CD8-positive, alpha-beta memory T cell (primary cell): ENCODE measurements at places on chromosomes 16 and 17. TPM values are rescaled to one million over a fixed set of nuclear protein-coding genes. Genes with fewer than 3 reads are reported as not detected.

Gene ATP2A1
- total RNA-seq: 2.1 TPM

DNA sequence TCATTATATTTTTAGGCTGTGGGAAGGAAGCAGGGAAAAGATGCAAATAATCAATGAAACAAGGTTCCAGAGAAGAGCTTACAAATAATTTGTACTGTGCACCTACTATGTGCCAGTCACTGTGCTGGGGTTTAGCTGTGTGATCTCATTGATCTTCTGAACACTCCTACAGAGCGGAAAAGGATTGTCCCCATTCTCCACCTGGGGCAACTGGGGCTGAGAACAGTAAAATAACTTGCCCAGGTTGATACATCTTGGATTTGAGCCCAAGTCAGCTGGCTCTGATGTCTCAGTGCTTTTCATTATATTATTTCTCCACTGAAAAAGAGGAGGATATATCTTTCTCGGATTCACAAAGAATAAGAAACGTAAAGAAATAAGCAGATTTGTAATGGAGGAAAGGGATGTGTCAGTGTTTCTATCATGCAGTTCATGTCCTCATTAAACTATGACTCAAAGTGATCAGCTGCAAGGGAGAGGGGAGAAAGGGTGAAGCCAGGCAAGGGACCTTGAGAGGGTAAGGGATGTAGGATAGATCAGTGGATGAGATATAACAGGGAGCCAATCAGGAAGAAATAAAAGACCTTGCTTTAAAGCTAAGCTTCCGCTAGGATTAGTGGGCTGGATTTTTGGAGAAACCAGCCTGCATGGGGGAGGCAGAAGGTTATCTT is 143.6 kb upstream of the NOL11 start:
- no peak overlapping the region for H3K27ac ChIP-seq
- no peak overlapping the region for H3K4me3 ChIP-seq
- no peaks in the 10 kb centered on the region for H3K27me3 ChIP-seq
- H3K36me3 ChIP-seq: peaks cover 5% of the 10 kb centered on the region
- H3K4me1 ChIP-seq: no peaks in the 10 kb centered on the region

DNA sequence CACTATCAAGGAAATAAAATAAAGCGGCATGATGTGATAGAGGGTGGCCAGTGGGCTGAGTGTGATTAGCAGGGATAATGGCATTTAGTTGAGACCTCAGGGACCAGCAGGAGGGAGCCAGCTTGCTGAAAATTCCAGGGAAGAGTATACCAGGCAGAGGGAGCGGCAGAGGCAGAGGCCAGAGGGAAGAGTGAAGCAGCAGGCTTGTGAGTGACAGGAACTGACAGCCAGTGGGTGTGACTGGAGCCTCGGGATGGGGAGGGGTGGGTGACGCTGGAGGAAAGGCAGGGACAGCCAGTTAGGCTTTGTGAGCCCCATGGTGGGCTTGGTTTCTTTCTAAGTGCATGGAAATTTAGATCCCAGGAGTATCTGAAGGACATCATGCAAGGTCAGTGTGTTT is 209.7 kb upstream of the CACNG3 start:
- H3K27me3 ChIP-seq: no peaks in the 10 kb centered on the region
- peaks cover 9% of the 10 kb centered on the region for H3K4me1 ChIP-seq
- H3K4me3 ChIP-seq: no peak overlapping the region
- H3K27ac ChIP-seq: no peak overlapping the region

GRCh38 chr16:3961449-3961849 is 80.9 kb upstream of the CREBBP start:
- H3K27me3 ChIP-seq: peaks cover 5% of the 10 kb centered on the region
- peaks cover 17% of the 10 kb centered on the region for H3K4me1 ChIP-seq
- H3K27ac ChIP-seq: no peak overlapping the region
- no peak overlapping the region for H3K4me3 ChIP-seq

DNA sequence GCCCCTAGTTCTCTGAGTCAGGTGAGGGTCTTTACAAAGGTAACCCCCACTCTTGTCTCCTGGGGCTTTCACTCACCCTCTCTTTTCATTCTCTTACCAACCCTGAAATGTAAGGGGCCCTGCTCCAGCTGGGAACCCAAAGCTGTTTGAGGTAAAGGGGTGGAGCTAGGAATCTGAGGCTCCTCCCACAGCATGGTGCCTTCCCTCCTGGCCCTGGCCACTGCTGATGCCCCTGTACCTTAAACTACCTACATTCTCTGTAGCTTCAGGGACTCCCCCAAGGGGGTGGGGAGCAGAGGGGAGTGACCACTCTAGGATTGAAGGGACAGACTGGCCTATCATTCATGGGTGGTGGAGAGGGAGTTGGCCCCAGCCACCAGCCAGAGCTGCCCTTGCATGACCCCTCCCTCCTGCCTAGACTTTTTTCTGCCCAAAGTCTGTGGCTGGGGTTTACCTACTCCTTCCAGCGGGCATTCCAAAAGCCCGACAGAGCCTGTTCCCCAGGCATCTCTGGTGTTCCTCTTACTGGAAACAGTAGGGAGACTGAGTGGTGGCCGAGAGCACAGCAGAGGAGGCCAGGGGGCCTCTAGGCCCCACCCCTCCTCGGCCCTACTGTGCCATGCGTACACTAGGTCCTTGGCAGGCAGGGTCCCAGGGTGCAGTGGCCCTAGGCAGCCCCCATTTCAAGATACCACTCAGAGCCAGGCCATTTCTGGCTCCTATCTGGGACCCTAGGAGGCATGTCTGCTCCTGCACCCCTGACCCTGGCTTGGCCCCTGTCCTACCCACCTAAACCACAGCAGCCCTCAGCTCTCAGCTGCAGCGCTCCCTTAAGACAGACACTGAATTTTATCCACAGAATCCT is 9.5 kb downstream of the DOK4 start:
- H3K36me3 ChIP-seq: no peaks in the 10 kb centered on the region
- no peak overlapping the region for H3K4me3 ChIP-seq
- H3K27ac ChIP-seq: no peak overlapping the region
- H3K4me1 ChIP-seq: peaks cover 16% of the 10 kb centered on the region
- DNase-seq: no peak
- H3K27me3 ChIP-seq: no peaks in the 10 kb centered on the region

Gene C17orf50
- total RNA-seq: not detected

Gene SLC38A8
- not detected for total RNA-seq

GRCh38 chr16:67271446-67271845 is 7.9 kb upstream of the PLEKHG4 start:
- no peak overlapping the region for H3K27ac ChIP-seq
- no peaks in the 10 kb centered on the region for H3K36me3 ChIP-seq
- DNase-seq: no peak
- H3K27me3 ChIP-seq: no peaks in the 10 kb centered on the region

Gene ENDOV
- 12.4 TPM for total RNA-seq

DNA sequence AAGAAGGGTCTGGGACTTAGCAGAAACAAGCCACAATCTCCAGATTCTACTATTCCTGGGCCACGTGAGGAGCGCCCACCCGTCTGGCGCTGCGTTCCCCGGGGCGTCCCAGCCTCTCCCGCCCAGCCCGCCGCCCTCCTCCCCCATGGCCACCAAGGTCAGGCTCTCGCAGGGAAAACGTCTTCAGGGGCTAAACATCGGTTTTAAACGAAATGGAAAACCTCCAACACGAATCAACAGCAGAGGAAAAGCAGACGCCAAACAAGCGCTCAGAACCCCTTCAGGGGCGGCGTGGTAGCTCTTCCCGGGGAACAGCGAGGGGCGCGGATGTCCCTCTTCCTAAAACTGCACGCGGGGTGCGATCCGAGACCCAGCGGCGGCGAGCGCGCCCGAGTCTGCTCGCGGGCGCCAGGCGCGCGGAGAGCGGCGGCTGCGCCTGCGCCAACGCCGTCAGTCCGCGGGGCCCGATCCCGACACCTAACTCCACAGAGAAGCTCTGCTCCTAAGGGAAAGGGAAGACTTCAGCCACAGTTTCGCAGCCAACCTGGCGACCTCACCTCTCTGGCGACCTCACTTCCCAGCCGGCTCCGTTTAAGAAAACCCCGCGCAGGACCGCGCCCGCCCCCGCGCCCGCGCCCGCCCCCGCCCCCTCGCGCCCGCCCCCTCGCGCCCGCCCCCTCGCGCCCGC is 505 bp upstream of the COG1 start:
- H3K36me3 ChIP-seq: peaks cover 11% of the 10 kb centered on the region
- peak overlapping the region; percentile 65 for H3K27ac ChIP-seq
- peak overlapping the region; percentile 87 for H3K4me3 ChIP-seq
- H3K4me1 ChIP-seq: peaks cover 16% of the 10 kb centered on the region
- no peaks in the 10 kb centered on the region for H3K27me3 ChIP-seq

Gene CHST5
- total RNA-seq: not detected

Gene KRT14
- total RNA-seq: not detected

- no peak for DNase-seq
- H3K4me1 ChIP-seq: peaks cover 7% of the 10 kb centered on the region
- H3K27me3 ChIP-seq: no peaks in the 10 kb centered on the region
- no peak overlapping the region for H3K27ac ChIP-seq
- no peaks in the 10 kb centered on the region for H3K36me3 ChIP-seq
Measured at GRCh38 chr17:16931318-16932060, 40.4 kb downstream of the TNFRSF13B start.

GRCh38 chr17:81331527-81332043 is 36.5 kb upstream of the SLC38A10 start:
- H3K4me3 ChIP-seq: no peak overlapping the region
- no peaks in the 10 kb centered on the region for H3K27me3 ChIP-seq
- H3K36me3 ChIP-seq: no peaks in the 10 kb centered on the region
- DNase-seq: no peak
- no peak overlapping the region for H3K27ac ChIP-seq

GRCh38 chr17:57622306-57622682 is 122.8 kb downstream of the CCDC182 start:
- no peak for DNase-seq
- H3K36me3 ChIP-seq: no peaks in the 10 kb centered on the region
- H3K4me1 ChIP-seq: no peaks in the 10 kb centered on the region
- no peak overlapping the region for H3K27ac ChIP-seq
- H3K27me3 ChIP-seq: no peaks in the 10 kb centered on the region

- peaks cover 53% of the 10 kb centered on the region for H3K4me1 ChIP-seq
- H3K27me3 ChIP-seq: no peaks in the 10 kb centered on the region
- no peak for DNase-seq
Measured at GRCh38 chr17:67481808-67482207, 104.7 kb downstream of the PITPNC1 start.

- no peaks in the 10 kb centered on the region for H3K36me3 ChIP-seq
- no peaks in the 10 kb centered on the region for H3K27me3 ChIP-seq
- H3K4me3 ChIP-seq: no peak overlapping the region
- DNase-seq: no peak
- no peak overlapping the region for H3K27ac ChIP-seq
Measured at GRCh38 chr16:8676737-8677375, 2.4 kb downstream of the ABAT start.

DNA sequence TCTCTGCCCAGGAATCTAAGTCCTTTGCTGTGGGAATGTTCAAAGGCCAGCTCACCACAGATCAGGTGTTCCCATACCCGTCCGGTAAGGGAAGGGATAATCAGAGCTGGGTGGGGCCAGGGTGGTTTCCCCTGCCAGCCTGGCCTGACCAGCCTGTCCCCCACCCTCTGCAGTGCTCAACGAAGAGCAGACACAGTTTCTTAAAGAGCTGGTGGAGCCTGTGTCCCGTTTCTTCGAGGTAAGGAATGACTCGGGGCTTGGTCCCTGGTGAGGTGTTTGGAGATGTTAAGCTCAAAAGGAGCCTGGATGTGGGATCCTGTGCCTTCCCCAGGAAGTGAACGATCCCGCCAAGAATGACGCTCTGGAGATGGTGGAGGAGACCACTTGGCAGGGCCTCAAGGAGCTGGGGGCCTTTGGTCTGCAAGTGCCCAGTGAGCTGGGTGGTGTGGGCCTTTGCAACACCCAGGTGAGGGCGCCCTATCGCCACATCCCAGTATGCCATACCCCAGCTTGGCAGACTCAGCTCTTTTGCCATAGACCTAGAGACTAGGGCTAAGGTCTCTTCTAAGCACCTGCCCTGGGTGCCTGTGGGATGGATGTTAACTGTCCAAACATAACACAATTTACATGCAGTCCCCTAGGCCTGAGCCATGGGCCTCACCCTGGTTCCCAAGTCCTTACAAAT is 997 bp downstream of the ACADVL start:
- DNase-seq: peak; percentile 72
- H3K36me3 ChIP-seq: peaks cover 25% of the 10 kb centered on the region
- peak overlapping the region; percentile 67 for H3K4me3 ChIP-seq
- H3K27me3 ChIP-seq: no peaks in the 10 kb centered on the region

Gene GPATCH8
- total RNA-seq: 43.3 TPM

Gene PRR35
- total RNA-seq: not detected

Gene ABAT
- 9.8 TPM for total RNA-seq
